OCI-LY7 (cell line): ENCODE measurements at places on chromosomes 5 and 9. TPM values are rescaled to one million over a fixed set of nuclear protein-coding genes. Genes with fewer than 3 reads are reported as not detected.

- no peak for DNase-seq
Observed at GRCh38 chr9:130027533-130028365, 15.2 kb downstream of the FNBP1 start.

DNA sequence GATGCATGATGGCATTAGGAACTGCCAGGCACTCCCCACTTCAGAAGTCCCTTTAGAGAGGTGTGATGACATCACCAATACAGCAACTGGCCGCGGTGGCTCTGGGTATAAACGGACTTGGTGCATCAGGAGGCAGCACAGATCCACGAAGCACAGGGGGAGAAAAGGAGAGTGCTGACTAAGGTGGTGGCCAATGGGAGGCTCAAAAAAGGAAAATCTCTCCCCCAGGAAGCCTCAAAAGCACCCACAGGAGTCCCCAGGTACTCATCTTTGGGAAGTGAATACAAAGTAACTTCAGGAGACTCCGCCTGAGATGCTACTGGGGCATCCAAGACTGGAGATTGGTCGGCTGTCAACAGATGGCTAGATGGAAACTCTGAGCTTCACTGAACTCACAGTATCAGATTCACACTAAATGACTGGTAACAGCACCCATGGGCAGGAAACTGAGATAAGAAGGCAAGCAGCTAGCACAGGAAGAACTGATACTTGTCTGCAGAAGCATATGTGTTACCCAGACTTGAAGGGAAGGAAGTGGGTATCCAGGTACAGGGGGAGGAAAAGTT, 7.6 kb downstream of the TTC39B start:
- peak; percentile 4 for DNase-seq

DNA sequence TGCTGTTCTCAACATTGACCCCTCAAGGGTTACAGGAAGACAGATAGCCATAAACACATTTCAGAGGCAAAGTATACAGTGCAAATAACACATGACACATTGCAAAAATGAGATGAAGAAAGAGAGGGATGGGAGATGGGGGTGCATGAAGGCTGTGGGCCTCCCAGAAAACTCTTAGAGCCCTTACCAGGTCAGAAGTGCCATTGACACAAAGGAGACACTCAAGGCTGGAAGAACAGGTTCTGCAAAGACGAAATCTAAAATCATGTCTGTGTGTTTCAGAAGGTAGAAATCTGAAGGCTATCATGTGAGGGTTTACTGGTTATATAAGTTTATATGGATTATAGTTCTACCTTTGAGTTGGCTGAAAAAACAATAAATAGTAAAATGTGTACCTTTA, 318.8 kb downstream of the BNC2 start:
- no peak for DNase-seq

Gene ANKRD31
- 0.13 TPM in 1 of 2 replicates, not detected in the other for total RNA-seq

GRCh38 chr9:18826248-18826647, 206.8 kb downstream of the SAXO1 start:
- DNase-seq: no peak

- no peak for DNase-seq
Observed at GRCh38 chr9:136296434-136297015, 7.4 kb downstream of the CCDC187 start.

- DNase-seq: no peak
Observed at GRCh38 chr5:1655496-1656270, 131.9 kb upstream of the LPCAT1 start.

Gene PCDHAC1
- total RNA-seq: not detected in 2 replicates

Gene LRRC19
- total RNA-seq: not detected in 2 replicates

DNA sequence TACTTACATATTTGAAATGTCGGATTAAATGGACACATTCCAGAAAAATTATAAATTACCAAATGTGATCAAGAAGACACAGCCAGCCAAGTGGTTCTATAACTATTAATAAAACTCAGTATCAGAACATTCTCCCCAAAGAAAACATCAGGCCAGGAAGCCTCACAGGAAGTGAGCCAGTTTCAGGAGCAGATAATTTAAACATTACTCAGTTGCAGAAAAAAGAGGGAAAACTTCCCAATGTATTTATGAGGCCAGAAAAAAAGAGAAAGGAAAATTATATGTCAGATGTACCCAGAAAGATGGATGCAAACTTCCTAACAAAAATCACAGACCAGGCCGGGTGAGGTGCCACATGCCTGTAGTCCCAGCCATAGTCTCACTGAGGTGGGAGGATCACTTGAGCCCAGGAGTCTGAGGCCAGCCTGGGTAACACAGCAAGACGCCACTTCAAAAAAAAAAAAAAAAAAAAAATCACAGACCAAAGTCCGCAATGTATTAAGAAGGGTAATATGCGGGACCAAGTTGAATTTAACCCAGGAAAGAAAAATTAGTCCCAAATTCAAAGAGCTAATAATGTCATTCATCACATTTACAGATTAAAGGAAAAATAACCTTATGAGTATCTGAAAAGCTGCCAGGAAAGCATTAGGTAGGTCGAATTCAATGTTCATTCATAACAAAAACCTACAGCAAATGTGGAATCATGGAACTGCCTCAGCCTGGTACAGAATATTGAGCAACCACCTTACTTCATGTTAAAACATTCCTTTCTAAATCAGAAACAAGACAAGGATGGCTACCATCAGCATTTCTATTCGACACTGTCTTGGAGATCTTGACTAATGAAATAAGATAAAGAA, 37.2 kb upstream of the NRARP start:
- no peak for DNase-seq
